ENCODE measurements at places on chromosomes 7 and 10.

- DNase-seq: no peak
These were observed 60.3 kb upstream of the TAC1 start for GRCh38 chr7:97671571-97671970.

- no peak for DNase-seq
These were observed 10.4 kb upstream of the EIF3A start for GRCh38 chr10:119090968-119091367.

- no peak for DNase-seq
These were observed 129.7 kb upstream of the COBL start for GRCh38 chr7:51446356-51446755.

- DNase-seq: no peak
These were observed 86.1 kb downstream of the PTPRN2 start for GRCh38 chr7:158501393-158502067.

GRCh38 chr10:114046087-114046458, 2.4 kb downstream of the ADRB1 start:
- DNase-seq: no peak

DNA sequence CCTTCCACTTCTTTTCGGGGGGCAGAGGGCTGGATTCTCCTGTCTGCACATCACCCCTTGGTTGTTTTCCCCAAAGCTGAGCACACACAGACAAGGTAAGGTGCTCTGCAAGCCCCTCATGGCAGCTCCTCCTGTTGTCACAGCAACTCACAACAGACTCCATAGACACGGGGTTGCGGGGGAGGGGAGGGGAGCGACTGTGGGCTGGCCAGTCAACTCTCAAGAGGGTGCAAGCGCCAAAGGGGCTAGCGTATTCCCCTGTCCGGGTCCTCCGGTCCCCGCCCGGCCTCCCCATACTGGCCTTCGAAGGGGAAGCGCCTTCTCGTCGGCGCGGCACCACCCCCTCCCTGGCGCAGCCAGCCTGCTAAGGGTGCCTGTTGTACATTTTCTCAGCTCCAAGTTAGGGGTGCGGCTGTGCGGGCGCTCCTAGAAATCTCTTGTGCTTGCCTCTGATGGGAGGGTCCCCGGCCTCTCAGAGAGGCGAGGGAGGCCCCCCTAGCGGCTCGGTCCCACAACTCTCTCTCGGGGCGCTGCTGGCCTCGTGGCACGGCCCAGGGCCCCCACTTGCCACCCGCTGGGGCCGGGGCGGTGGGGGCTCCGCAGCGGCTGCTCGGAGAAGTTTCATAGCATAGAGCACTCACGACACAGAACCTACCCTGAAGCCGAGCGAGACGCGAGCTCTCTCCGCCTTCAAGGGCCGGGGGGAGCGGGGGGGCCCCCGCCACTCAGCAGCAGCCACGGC, 498 bp downstream of the RHOBTB1 start:
- DNase-seq: no peak

DNA sequence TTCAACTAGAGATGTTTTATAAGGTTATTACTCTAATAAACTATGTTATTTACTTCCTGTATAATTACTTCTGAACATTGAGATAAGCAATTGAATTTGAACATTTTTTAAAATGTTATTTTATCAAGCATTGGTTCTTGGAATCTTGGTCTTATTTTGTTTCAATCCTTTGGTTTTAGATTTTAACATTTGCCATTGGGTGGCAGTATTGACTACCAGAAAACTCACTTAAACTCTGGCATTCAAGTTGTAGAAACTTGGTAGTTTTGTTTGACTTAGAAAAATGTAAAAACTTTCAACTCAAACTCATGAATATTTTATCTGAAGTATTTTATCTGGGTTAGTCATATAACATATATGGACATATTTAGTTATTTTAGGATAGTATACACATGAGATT, 48.1 kb downstream of the ATRNL1 start:
- no peak for DNase-seq

- no peak for DNase-seq
These were observed 73.0 kb downstream of the NEURL1 start for GRCh38 chr10:103566536-103566935.

GRCh38 chr7:95411036-95411435, 14.9 kb upstream of the PON3 start:
- DNase-seq: no peak

DNA sequence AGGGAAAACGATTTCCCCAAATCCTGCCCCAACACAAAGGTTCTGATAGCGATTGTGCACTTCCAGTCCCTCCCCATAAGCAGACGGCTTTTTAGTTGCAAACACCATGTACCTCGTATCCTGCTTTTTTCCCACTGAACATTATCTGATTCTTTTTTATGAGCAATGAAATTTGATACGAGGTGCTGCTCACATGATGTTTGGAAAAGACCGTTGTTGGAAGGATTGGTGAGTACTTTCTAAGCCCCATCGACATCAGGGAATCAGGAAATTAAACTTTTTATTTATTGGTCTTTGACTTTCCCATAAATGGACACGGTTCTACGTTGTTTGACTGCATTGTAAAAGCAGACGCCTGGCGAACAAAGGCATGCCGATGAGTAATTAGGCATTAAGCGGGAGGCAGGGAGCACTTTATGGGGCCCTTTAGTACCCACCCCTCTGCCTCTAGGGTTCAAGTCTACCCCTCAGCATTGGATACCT, 49.4 kb downstream of the TEX36 start:
- no peak for DNase-seq

- no peak for DNase-seq
These were observed 33.0 kb downstream of the BRI3 start for GRCh38 chr7:98314469-98314868.

- no peak for DNase-seq
These were observed 334.0 kb upstream of the LRRTM3 start for GRCh38 chr10:66591865-66592264.

DNA sequence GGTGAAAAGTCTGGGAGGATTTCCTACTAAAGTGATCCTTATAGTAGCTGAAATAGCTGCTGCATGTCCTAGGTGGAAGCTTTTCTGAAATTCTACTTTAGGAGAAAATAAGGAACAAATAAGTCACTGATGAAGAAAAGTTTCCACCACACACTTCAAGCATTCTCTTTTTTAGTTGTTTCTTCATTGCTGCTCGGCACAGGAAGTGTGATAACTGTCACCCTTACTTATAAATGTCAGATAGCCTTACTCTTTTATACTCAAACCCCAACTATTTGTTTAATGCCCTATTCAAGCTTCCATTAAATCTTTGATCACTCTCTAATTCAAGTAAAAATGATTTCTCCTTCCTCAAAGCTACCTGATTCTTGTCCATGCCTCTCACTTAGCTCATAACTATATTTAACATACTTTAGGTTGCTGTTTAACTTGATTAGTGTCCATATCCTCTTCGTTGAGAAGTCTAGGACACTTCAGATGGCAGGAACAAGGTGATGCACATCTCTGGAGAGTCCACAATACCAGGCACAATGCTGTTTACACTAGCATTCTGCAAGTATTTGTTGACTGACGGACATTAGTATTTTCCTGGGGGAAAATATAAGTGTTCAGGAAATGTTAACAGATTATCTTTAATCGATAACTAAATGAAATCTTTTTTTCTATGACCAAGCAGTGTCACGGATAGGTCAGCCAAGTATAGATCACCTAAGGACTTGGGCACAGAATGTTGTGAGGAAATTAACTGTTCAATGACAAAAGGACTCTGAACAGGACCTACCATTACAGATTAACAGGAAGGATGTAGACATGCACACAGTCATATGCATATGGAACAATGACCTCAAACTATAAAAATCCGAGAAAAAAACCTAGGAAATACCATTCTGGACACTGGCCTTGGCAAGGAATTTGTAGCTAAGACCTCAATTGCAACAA, 67.4 kb downstream of the ZNF438 start:
- DNase-seq: no peak

- DNase-seq: no peak
These were observed 45.1 kb downstream of the DPY19L1 start for GRCh38 chr7:34991938-34992840.

- peak; percentile 80 for DNase-seq
These were observed 57.1 kb upstream of the IGFBP3 start for GRCh38 chr7:45978010-45978681.

GRCh38 chr10:31757831-31758230, 170.8 kb downstream of the ARHGAP12 start:
- no peak for DNase-seq

DNA sequence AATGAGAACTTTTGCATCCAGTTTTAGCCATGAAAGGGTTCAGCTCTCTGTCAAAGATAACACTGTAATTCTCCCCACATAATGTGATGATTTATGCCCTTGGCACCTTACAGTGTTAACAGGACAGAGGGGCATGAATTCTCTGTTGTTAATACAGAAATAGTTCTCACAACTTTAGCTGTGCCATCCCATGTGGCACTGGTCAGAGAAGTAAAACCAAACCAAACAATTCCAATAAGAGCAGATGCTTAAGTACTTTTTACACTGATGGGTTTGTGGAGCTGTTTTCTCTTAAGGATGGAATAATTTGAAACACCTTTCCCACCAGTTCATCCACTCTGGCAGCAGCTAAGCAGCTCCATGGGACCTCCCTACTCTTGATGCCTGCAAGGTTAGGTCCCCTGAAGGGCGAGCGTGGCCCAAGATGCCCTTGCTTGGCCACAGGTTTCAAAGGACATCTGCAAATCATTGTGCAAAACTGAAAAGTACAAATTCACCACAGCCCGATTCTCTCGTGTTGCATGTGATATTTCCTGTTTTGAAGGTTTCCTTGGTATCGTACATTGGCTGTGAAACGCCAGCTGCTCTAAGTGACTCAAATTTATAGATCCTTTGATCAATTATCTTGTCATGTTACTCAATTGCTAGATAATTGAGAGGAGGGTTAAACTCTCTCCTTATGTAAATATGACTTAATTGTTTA, 82.5 kb upstream of the CREB5 start:
- no peak for DNase-seq

GRCh38 chr7:5419539-5420066, 4.0 kb downstream of the TNRC18 start:
- no peak for DNase-seq

DNA sequence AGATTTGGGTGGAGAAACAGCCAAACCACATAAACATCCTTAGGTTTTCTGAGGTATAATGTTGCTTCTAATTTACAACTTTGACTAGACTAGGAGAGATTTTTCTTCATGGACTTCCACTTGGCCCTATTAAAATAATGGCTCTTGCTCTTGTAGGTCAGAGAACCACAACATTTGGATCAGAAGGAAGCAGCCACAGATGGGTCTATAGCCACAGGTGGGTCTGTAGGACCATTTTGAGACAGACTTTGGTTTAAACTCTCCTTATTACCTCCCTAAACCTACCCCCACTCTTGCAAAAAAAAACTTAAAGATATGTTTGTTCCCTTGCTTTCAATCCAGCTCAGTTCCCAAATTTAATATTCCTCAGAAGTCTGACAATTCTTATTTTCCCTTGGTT, 1260.8 kb downstream of the GATA3 start:
- DNase-seq: no peak

- DNase-seq: no peak
These were observed 250.1 kb downstream of the ABCA13 start for GRCh38 chr7:48421357-48421756.

- no peak for DNase-seq
These were observed 32.4 kb downstream of the BLNK start for GRCh38 chr10:96238646-96239623.

GRCh38 chr7:125480762-125481161, 551.1 kb upstream of the POT1 start:
- no peak for DNase-seq

- no peak for DNase-seq
These were observed 180.6 kb upstream of the AGR3 start for GRCh38 chr7:17062151-17063044.

DNA sequence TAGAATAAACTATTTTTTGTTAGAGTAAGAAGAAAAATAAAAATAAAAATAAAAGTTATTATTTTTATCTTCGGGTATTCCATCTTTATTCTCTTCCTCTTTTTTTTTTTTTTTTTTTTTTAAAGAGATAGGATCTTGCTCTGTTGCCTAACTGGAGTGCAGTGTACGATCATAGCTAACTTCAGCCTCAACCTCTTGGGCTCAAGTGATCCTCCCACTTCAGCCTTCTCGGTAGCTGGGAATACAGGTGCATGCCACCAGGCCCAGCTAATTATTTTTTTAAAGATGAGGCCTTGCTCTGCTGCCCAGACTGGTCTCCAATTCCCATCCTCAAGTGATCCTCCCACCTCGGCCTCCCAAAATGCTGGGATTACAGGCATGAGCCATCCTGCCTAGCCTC, 15.4 kb downstream of the STAM start:
- no peak for DNase-seq

GRCh38 chr7:135843214-135843613, 94.6 kb upstream of the FAM180A start:
- no peak for DNase-seq

- no peak for DNase-seq
These were observed 66.2 kb upstream of the MXI1 start for GRCh38 chr10:110141185-110141584.

DNA sequence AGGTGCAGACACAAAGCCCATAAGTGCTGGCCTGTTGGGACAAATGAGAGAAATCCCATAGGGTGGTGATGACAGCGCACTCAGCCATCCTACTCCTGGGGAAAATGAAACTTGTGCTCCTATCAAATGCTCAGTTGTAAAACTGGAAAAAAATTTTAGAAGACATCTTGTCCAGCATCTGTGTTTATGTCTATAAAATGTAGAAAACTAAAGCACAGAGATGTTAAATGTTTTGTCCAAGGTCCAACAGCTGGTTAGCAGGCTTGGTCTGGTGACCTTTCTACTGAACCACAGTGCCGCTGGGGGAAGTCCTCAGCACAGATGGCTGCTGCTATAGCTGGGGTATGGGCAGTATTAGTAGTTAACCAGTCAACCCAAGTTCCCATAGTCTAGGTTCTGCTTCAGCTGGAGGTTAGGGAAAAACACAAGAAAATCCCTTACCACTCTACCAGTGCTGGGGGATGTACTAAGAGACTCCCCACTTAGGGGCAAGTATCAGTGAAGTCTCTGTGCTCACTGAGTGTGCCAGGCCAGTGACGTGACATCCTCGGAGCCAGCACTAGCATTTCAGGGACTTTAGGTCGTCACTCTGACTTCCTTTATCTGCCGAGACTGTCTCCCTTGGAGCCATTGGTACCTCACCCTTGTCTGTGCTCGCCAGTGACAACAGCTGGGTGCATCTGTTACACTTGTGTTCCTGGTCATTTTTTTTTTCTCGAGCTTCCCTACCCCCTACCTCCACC, 1.9 kb downstream of the TSPAN33 start:
- DNase-seq: no peak

DNA sequence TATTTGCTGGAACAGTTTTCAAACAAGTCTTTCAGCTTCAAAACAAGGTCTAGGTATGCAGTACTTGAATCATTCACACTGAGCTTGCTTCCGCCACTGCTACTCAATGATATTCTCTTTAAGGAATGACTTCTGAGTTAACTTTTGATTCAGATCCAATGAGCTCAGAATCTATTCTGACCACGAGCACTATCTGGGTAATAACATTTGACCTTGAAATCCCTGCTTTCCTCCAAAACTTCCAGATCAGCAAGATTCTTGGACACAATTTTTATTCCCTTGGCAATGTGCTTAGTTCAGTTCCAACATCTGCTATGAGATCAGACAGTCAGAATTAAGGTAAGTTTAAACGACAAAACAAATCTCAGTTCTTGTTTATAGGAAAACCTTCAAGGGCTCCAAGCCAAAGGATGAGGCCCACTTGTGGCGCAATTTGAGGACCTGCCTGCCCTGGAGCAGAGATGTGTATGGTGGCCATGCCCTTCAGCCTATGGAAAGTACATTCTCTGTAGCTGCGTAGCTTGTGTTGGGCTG, 87.2 kb downstream of the RNF216 start:
- DNase-seq: no peak

GRCh38 chr7:21426286-21427181, 1.3 kb upstream of the SP4 start:
- no peak for DNase-seq

GRCh38 chr10:74936577-74937265, 110.3 kb downstream of the KAT6B start:
- no peak for DNase-seq

Measured in GOT3 (cell line).